Colonic mucosa (tissue), 4 donors: ENCODE measurements at places on chromosomes 13 and 19. TPM values are rescaled to one million over a fixed set of nuclear protein-coding genes. Genes with fewer than 3 reads are reported as not detected.

Gene LAIR1
- 5.2 TPM for total RNA-seq

GRCh38 chr19:35170359-35171061, 16.0 kb downstream of the FXYD5 start:
- no peak overlapping the region for H3K27ac ChIP-seq
- no peaks in the 10 kb centered on the region for H3K36me3 ChIP-seq
- no peak overlapping the region for H3K4me3 ChIP-seq
- H3K27me3 ChIP-seq: no peaks in the 10 kb centered on the region
- no peak for DNase-seq
- H3K4me1 ChIP-seq: no peaks in the 10 kb centered on the region

DNA sequence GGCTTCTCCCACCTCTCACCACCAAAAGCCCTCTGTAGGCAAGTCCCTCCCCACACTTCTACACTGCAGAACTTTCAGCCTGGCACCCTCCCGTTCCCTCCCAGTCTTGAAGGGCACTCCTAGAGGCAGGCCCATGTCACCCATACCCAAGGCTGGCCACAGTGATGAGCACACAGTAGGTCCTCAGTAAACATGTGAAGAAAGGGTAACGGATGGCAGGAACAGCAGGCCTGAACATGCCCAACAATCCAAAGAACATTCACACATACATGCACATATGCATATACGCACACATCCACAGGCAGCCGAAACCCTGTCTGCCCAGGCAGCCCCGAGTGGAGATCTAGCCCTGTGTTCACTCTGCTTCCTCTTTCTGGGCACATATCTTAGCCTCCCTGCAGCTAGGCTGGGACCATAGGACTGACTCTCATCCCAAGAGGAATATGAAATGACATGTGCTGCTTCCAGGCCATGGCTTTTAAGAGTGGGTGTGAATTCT, 55.2 kb downstream of the CEBPG start:
- no peak for DNase-seq
- no peak overlapping the region for H3K4me3 ChIP-seq
- H3K27me3 ChIP-seq: no peaks in the 10 kb centered on the region
- H3K27ac ChIP-seq: no peak overlapping the region

Gene GDF15
- total RNA-seq: 120 TPM

GRCh38 chr13:59660582-59660981, 503.1 kb downstream of the DIAPH3 start:
- no peaks in the 10 kb centered on the region for H3K27me3 ChIP-seq
- no peak for DNase-seq
- no peak overlapping the region for H3K4me3 ChIP-seq
- no peaks in the 10 kb centered on the region for H3K4me1 ChIP-seq
- H3K36me3 ChIP-seq: no peaks in the 10 kb centered on the region

Gene NMRK2
- total RNA-seq: not detected

Gene KLK6
- total RNA-seq: not detected

Gene LRFN3
- 10.0 TPM for total RNA-seq

DNA sequence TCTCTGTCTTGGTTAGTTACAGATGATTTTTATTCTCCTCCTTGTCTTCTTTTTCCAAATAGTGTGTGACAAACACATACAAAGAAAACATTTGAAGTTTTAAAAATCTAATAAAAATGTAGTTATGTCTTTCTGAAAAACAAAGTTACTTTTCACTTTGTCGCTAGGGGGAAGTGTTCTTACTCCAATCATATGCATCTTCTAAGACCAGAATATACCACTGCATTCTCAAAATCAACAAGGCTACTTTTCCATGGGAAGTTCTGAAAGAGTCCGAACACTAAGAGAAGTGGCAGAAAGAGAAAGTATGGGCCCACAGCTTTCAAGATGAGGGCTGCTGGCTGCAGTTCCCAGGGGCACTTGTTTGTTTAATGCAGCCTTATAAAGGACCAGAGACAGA, 208.9 kb downstream of the DCT start:
- H3K36me3 ChIP-seq: no peaks in the 10 kb centered on the region
- no peak for DNase-seq
- H3K27me3 ChIP-seq: no peaks in the 10 kb centered on the region

Gene MEF2B
- total RNA-seq: 3.9 TPM

Gene TDRD12
- not detected for total RNA-seq

DNA sequence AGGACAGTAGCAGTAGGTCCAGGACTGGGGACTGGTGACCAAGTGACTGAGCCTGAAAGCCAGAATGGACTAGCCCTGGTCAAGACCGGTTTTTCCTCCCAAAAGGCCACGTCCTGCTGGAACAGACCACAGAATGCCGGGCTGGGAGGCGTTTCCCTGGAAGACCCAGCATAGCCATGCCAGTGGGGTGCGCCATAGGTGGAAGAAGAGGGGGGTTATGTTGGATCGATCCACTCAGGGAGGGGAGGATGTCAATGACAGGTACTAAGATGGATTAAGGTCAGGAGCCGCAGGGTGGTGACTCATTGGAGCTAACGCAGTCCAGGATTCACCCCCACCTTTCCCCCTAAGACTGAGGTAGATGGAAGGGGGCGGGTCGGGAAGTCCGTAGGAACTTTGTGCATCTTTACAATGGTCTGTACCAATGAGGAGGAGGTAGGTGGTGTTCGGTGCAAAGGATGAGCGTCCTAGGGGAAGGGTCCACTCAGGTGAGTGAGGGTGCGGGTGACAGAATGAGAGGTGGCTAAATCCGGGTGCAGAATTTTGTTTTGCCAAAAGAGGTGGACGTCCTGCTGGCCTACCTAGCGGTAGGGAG, 21.0 kb downstream of the VASP start:
- no peak for DNase-seq
- H3K4me3 ChIP-seq: peak overlapping the region; percentile 32
- peaks cover 14% of the 10 kb centered on the region for H3K36me3 ChIP-seq
- H3K27me3 ChIP-seq: no peaks in the 10 kb centered on the region

- H3K27ac ChIP-seq: no peak overlapping the region
- no peaks in the 10 kb centered on the region for H3K36me3 ChIP-seq
- no peaks in the 10 kb centered on the region for H3K27me3 ChIP-seq
- DNase-seq: no peak
These were observed 30.9 kb upstream of the MED4 start for GRCh38 chr13:48125794-48126228.

Gene STK24
- total RNA-seq: 206 TPM

Gene TEX29
- 0.52 TPM for total RNA-seq

Gene HPN
- 1.0 TPM for total RNA-seq

Gene RASAL3
- 2.5 TPM for total RNA-seq

Gene KCNC3
- 1.0 TPM for total RNA-seq

- peaks cover 4% of the 10 kb centered on the region for H3K27me3 ChIP-seq
- H3K4me3 ChIP-seq: no peak overlapping the region
- no peaks in the 10 kb centered on the region for H3K36me3 ChIP-seq
- H3K4me1 ChIP-seq: peaks cover 3% of the 10 kb centered on the region
These were observed 8.1 kb downstream of the TMEM147 start for GRCh38 chr19:35553385-35554000.

DNA sequence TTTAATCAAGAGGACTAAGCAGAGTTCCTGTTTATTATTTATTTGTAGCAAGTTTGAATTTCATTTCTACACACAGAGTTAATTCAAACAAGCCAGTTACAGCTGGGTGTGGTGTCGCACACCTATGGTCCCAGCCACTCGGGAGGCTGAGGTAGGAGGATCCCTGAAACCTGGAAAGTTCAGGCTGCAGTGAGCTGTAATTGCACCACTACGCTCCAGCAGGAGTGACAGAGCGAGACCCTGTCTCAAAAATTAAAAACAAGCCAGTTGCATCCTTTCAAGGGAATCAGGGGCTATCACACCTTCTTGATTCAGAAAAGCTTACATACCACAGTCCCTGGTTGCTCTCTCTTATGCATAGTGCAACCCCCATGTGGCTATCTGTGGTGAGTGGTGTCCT, 19.8 kb downstream of the ZNF586 start:
- H3K27me3 ChIP-seq: no peaks in the 10 kb centered on the region
- H3K4me3 ChIP-seq: no peak overlapping the region
- DNase-seq: no peak
- no peaks in the 10 kb centered on the region for H3K36me3 ChIP-seq

DNA sequence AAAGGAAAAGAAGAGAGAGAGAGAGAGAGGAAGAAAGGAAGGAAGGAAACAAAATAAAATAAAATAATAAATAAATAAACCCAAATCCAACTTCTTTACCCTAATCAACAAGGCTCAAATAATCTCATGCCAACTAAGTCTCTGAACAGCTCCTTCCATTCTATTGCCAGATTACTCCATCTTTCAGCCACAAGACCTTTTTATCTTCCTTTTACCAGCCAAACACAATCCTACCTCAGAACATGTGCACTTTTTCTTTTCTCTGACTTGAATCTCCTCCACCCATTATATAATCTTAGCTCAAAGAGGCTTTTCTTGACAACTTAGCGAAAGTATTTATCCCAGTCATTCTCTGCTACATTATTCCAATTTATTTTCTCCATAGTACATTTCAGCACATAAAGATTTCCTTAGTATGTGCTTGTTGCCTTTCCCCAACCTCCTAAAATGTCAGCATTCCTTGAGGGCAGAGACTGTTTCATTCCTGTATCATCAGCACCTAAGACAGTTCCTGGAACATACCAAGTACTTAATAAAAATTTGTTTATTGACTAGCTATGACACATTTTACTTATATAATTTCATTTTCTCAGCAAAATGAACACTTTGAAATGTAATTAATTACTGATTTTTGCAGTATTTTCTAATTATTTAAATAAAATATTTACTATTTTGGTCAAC, 33.5 kb upstream of the USPL1 start:
- no peaks in the 10 kb centered on the region for H3K27me3 ChIP-seq
- DNase-seq: no peak
- H3K4me3 ChIP-seq: no peak overlapping the region
- H3K27ac ChIP-seq: no peak overlapping the region

- H3K4me1 ChIP-seq: no peaks in the 10 kb centered on the region
- no peak overlapping the region for H3K27ac ChIP-seq
- H3K27me3 ChIP-seq: no peaks in the 10 kb centered on the region
- no peaks in the 10 kb centered on the region for H3K36me3 ChIP-seq
These were observed 9.9 kb downstream of the ZNF114 start for GRCh38 chr19:48279747-48280146.

Gene MAP4K1
- total RNA-seq: 4.9 TPM

DNA sequence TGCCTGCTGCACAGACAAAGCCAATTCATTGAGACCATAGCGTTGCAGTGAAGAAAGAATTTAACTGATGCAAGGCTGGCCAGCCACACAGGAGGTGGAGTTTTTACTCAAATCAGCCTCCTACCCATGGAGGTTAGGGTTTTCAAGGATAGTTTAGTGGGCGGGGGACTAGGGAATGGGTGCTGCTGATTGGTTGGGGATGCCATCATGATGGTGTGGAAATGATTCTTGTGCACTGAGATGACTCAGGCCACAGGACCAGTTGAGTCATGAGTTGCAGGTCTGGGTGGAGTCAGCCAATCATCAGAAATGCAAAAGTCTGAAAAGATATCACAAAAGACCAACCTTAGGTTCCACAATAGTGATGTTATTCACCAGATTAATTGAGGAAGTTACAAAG, 359.6 kb downstream of the FOXO1 start:
- no peaks in the 10 kb centered on the region for H3K27me3 ChIP-seq
- no peaks in the 10 kb centered on the region for H3K4me1 ChIP-seq
- H3K27ac ChIP-seq: no peak overlapping the region
- no peaks in the 10 kb centered on the region for H3K36me3 ChIP-seq
- DNase-seq: no peak

- H3K36me3 ChIP-seq: peaks cover 14% of the 10 kb centered on the region
- H3K4me1 ChIP-seq: no peaks in the 10 kb centered on the region
- no peak for DNase-seq
- H3K27me3 ChIP-seq: no peaks in the 10 kb centered on the region
These were observed 22.6 kb downstream of the MED4 start for GRCh38 chr13:48072304-48072703.

Gene ARL11
- 2.3 TPM for total RNA-seq
